ENCODE measurements at places on chromosomes 1 and 21. TPM values are rescaled to one million over a fixed set of nuclear protein-coding genes. Genes with fewer than 3 reads are reported as not detected.

The CYP4A11 gene
- not detected for total RNA-seq

The LMX1A gene
- total RNA-seq, result not detected

The KCNE2 gene
- total RNA-seq, result under 0.01 TPM

The RAP1GAP gene
- total RNA-seq, result 18.8 TPM

The MMP23B gene
- 0.82 TPM for total RNA-seq

The ANKRD35 gene
- total RNA-seq, result 0.82 TPM

The FAM72D gene
- 0.41 TPM for total RNA-seq

The C1orf115 gene
- 60.7 TPM for total RNA-seq

The LCE3D gene
- not detected for total RNA-seq

The RASSF5 gene
- 0.82 TPM for total RNA-seq

The AIM2 gene
- 22.8 TPM for total RNA-seq

GRCh38 chr1:208951908-208952307 lies 631.6 kb upstream of the CAMK1G start:
- no peak for DNase-seq

- DNase-seq, result no peak
These were observed 13.2 kb upstream of the PRMT2 start for GRCh38 chr21:46622226-46622625.

DNA sequence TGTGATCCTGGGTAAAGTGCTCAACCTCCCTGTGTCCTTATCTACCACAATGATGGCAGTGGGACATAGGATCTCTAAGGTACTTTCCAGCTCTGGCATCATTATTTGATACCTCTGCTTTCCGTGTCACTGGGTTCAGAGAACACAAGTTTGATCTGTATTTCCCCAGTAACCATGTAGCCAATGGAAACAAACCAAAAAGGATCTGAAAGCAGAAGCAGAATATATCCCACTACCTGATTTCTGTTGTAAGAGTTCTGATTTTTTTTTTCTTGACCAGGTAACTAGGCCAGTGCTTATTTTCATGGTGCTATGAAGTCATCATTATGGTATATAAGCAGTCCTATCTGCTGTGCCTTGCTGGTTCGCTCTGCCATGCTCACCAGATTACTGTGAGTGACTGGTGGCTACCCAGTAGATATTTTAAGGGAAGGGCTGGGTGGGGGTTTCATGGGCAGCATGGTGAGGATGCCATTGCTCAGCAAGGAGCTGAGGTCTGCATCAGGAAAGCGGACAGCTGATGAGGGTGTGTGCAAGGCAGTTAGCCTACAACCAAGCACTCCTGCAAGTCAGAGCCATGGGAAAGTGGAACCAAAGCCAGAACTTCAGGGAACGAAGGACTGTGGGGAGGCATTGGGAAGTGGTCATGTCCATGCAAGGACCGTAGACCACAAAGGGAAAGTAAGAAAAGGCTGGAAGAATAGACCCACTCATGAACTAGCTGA lies 104.9 kb upstream of the EDEM3 start:
- DNase-seq, result no peak

DNA sequence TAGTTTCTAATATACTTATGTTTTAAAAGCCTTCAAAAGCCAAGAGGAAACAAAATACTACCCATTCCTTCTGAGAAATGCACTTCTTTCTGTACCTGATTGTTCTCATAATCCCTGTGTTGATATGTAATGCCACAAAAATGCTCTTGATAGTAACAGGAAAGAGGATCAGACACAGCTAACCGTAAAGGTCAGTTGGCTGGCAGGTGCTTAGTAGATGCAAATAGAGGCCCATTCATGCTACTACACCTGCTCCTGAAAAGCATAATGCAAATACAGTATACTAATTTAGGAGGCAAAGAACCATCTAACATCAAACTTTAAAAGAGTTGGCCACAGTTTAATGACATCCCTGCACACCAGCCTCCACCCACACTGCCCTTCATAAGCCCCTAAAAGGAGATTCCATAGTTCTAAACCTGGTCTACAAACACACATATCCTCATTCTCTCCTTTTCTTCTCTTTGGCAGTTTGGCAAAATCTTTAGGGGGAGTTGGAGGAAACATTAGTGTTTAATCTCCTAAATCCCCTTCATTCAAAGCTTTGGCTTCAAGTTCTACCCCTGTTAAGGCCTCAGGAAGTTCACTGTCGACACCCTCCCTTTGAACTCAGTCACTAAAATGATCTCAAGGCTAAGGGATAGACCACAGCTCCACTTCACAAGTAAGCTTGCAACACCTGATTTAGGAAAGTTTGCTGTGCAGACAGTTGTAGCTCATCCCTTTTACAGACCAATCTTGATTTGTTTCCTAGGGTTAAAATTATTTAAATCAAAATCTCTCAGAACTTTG lies 2.9 kb upstream of the CD46 start:
- DNase-seq, result no peak

DNA sequence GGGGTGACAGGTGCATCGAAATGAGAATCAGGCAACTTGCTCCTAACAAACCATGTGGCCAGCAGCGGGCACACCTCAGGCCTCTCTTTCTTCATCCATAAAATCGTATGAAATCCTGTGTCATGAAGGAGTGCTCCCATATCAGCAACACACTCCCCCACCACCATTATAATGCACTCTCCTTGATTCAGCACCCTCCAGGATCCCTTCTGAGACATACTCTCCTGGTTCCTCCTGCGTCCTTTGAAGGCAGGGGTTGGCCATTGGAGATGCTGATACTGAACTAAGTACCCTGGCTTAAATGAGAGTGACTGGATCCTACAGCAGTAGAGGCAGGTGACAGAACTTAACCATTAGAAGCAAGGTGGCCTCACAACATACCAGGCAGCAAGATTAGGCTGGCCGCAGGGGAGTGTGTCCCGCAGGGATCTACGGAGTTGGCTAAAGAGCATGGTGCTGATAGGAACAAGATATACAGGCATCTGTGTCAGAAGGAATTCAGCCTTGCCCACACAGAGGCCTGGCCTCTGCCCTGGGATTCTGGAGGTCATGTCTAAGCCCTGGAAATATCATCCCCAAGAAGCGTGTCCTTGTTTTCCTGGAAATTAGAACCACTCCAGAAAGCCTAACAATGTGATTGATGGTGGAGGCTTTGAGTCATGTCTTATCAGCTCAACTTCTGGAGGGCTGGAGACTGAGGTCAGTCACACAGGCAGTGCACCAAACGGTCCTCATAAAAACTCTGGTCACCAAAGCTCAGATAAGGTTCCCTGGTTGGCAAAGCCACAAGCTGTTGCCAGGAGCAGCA lies 16.8 kb downstream of the S100A7A start:
- DNase-seq, result no peak

DNA sequence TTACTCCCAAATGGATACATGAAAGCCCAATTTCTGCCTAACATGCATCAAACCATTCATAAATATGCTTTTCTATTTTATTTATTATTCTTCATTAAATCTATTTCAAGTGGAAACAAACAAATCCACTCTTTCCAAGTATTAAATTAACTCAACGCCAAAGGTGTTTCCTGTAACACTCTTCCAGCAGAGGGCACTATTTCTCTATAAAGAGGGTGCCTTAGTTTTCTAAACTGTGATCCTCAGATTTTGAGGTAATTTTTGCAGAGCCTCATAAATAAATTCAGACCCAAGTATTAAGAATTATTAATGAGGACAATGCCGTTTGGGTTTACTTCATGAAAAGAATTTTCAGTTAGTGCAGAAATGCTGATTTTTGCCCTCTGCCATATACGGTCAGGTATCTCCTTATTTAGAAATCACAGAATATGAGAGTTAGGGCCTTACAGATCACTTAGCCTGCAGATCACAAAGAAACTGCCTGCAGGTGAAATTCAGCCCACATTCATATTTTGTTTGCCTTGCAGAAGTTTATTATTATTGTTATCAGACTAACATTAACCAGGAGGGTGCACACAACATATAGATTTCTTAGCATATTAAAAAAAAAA lies 40.1 kb upstream of the MYSM1 start:
- DNase-seq, result peak; percentile 43

DNA sequence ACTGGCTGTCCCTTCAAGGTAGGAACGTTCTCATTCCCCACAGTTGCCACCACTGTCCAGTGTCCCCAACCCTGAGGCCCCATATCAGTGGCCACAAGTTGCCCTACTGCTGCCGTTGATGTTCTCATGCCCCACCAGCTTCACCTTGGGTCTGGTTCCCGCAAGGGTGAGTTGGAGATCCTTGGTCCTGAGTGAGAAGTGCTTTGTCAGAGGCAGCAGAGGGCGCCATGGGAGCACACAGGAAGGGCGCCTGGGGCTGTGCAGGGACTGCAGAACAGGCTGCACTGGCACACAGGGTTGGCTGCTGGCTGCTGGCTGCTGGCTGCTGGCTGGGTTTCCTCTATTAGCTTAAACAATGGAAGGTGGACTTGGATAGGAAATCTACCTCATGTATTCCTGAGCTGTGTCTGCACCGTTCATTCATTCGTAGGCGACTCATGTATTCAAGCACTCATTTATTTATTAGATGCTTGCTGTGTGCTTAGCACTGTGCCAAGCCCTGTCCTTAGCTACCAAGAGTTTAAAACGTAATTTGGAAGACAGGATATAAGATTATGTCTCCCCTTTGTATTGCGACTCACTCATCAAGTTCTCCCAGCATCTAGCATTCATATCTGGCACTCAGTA lies 2.1 kb upstream of the S100A9 start:
- no peak for DNase-seq

- DNase-seq, result no peak
These were observed 11.9 kb downstream of the SH2D2A start for GRCh38 chr1:156804572-156805243.

DNA sequence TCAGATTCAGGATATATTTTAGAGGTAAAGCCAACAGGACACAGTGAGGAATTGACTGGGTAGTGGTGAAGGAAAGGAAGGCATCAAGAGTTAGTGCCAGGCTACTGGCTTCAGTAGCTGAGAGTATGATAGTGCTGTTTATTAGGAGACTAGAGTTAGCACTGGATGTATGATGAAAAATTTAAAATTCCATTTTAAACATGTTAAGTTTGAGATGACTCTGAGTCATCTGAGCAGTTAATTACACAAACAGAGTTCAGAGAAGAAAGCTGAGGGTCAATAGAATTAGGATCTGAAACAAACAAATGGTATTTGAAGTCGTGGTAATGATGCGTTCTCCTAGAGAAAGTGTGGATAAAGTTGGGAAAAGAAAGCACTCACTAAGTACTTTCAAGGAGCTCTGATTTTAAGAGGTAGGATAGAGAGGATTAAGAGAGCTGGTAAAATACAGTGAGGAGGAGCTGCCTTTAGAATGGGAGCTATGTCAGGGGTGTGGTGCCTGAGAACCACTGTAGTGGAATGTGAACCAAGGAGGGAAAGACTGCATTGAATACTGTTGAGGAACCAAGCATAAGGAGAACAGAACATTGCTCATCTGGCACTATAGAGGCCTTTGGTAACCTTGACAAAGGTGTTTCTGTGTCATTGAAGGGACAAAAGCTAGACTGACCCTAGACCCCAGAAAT lies 21.7 kb upstream of the SHCBP1L start:
- DNase-seq, result no peak

DNA sequence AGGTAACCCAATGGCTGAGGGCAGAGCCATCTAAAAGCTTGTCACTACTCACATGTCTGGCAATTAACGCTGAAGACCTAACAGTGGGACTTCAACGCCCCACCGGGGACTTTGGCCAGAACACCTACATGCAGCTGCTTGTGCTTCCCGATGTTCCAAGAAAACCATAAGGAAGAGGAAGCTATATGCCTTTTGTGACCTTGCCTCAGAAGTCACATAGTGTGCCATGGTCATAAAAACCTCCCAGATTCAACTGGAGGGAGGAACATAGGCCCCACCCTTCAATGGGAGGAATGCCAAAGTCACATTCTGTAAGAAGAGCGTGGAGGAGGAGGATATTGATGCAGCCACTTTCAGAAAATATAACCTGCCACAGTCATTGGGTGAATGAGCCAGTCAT lies 147.8 kb upstream of the MAGI3 start:
- no peak for DNase-seq

DNA sequence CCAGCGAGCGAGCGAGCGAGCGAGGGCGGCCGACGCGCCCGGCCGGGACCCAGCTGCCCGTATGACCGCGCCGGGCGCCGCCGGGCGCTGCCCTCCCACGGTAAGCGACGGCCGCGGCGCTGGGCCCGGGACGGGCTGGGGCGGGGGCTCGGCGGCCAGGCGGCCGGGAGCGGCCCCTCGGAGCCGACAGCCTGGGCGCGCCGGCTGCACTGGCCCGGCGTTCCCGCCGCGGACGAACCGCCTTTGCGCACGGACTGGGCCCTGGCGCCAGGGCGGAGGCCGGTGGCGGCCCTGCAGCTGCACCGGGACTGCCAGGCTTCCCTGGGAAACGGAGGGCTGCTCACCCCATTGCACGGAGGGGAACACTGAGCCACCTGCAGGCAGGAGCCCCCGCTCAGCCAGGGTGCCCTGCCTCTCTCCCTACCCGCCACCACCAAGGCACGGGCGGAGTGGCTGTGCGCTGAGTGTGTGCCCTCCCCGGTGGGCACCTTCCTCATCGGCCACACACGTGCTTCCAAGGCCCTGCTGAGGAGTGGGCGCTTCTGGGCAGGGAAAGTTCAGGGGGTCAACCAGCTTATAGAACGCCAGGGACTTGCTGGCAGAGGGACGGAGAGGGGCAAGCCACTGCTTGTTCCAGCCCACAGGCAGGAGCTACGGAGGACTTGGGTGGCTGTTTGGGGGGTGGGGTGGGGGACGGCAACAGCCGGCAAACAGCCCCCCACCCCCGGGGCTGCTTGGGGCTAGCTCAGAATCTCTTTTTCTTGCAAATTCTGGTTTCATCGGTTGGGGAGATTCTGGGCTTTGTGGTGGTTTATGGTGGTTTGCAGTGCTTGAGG lies 532 bp downstream of the CSF1 start:
- no peak for DNase-seq

GRCh38 chr1:16171314-16172151 lies 15.7 kb upstream of the EPHA2 start:
- DNase-seq, result no peak

GRCh38 chr1:118247593-118247992 lies 62.6 kb upstream of the SPAG17 start:
- DNase-seq, result no peak

- DNase-seq, result no peak
These were observed 98.2 kb downstream of the PGBD5 start for GRCh38 chr1:230327892-230328284.

- no peak for DNase-seq
These were observed 146.0 kb upstream of the KIAA0040 start for GRCh38 chr1:175338387-175339135.

DNA sequence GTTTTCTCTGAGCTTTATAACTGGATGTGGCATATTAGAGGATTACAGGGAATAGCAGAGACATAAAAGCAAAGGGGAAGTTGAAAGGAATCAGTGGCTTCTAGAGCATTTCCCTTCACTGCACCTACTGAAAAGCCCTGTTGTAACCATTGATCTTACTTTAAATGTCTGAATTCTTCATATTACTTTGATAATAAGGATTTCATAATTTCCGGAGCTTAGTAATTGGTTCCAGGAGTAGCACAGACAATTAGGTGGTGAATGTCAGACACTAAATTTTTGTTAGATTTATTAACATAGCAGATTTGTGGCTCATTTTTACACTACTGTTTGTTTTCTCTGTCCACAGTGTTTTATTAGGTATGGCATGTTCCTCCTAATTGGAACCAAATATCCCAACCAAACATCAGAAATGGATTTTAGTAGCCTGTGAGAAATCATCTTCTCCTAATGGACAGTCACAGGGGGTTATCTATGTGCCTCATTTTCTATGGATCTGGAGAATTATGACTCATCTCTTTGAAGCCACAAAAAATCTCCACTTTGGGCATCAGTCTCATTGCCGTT lies 100.5 kb downstream of the GIPC2 start:
- DNase-seq, result no peak

All from frontal cortex (tissue), 4 donors.